ENCODE measurements at places on chromosomes 5 and 9.
A peak's percentile ranks its signal among the peaks of the same experiment; 100 is the strongest.

DNA sequence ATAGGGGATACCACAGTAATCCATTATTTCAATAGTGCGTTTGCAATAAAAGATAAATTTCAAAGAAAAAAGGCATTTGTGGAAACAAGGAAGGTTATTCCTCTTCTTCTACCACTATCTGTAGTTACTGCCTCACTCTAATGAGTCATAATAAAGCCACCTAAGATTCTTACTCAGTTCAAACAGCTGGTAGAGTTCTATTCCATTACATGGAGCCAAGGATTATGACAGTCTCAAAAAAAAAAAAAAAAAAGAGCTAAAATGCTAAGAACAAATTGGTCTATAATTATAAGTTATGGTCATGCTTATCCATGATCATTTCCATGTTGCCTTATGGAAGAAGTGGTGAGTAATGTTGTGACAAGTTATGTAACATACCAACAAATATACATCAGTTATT, 46.3 kb downstream of the DENND1A start:
- no peak for DNase-seq

DNA sequence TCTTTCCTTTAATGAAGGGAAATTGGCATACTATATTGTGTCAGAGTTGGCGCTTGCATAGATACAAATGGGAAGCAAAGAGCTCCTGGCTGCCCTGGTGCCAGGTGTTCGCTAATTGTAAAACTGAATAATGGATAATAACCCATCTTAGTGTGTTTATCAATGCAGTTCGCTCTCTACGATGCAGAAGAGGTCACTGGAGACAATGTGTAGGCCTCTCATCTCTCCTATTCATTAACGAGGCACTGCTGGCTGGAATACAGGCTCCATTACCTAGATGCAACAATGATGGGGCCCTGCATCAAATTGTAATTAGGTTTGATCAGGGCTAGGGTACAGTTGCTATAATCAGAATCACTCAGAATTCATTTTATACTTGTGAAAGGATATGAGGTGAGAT, 171.0 kb downstream of the RMI1 start:
- no peak for DNase-seq

- no peak for DNase-seq
These were observed 357.3 kb downstream of the SPOCK1 start for GRCh38 chr5:137141779-137142178.

DNA sequence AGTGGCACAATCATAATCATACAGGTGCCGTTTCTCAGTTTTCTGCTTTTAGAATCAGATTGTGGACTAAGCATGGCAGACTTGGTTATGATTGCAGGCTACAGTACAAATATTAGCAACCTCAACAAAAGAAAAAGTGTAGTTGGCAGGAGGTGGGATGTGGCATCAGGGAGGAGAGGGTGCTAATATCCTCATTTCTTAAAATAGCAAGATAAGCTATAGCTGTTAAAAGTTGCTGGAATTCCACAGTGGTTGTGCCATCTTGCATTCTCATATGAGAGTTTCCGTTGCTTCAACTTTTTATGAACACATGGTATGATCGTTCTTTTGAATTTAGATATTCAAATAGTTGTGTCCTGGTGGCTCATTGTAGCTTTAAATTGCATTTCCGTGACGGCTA, 21.4 kb downstream of the PIP5K1B start:
- no peak for DNase-seq

GRCh38 chr5:14268738-14269137, 125.6 kb downstream of the TRIO start:
- no peak for DNase-seq

DNA sequence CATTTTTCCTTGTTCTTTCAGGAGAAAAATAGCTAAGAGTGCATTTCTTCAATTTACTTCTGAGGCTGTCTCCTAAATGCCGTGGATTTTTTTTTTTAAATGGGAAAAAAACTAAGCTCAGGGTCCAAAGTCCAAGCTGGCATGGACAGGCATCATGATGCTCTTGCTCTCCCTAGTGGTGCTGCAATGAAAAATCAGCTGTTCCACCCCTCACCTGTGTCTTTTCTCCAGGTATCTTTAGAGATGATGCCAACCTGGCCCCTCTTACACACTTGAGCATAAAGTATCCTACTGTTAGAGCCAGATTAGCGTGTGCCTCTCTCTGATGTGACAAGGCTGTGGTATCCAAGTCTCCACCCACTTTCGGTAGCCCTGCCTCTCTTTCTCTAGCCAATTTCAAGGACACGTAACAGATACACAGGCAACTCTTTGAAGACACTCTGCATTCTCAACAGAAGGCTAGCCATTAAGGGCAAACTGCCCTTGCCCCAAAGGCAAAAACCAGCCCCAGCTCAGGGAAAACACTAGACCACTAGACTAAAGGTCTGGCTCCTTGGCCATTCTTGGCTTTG, 208.8 kb downstream of the SAXO1 start:
- no peak for DNase-seq

DNA sequence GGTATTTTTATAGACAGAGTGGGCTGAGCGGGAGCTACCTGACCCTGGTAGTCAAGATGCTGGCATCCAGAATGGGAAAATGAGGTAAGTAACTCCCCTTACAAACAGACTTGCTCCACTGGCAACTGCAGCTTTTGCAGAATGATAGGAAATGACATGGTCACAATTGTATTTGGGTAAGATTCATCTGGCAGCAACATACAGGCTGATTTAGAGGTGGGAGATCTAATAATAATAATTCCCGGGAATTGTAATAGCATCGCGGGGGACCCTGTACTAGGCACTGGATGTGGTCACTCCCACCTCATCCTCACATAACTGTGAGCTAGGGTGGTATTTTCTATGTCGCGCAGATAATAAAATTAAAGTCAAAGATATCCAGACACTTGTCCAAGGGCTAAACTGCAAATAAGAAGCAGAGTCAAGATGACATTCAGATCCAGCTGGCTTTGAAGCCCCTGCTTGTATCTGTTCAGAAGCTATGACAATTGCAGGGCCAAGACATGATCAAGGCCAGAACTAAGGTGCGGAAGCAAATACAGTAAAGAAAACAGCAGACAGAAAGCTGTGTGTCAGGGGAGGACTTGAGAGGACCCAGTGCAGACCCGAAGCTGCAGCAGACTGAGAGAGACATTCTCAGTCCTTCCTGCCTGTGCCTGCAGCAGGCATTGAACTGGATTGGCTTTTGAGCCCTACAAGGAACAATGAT, 507.2 kb downstream of the BNC2 start:
- DNase-seq, result no peak

GRCh38 chr5:107863125-107863524, 192.4 kb upstream of the EFNA5 start:
- no peak for DNase-seq

- DNase-seq, result no peak
These were observed 165.9 kb downstream of the ARSB start for GRCh38 chr5:78819166-78819565.

DNA sequence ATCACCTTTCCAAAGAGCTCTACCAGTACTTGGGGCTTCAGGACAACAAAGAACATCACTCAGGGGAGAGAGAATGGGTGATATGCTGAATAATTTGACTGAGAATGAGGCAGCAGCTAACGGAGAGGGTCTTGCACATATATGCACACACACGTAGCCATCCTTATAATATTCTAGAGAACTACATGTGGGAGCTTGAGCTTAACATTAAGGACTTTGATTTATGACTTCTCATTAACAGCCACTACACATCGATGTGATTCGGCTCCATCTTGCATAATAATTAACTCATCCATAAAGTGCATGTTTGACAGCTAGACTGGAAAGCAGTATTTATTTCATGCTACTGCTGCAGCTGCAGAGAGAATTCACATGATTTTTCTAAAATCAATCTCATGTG, 163.4 kb downstream of the RAB3C start:
- no peak for DNase-seq

- peak; percentile 10 for DNase-seq
These were observed 502 bp upstream of the CERCAM start for GRCh38 chr9:128420060-128420650.

- DNase-seq, result no peak
These were observed 1103.5 kb upstream of the DMAC1 start for GRCh38 chr9:8903077-8903476.

DNA sequence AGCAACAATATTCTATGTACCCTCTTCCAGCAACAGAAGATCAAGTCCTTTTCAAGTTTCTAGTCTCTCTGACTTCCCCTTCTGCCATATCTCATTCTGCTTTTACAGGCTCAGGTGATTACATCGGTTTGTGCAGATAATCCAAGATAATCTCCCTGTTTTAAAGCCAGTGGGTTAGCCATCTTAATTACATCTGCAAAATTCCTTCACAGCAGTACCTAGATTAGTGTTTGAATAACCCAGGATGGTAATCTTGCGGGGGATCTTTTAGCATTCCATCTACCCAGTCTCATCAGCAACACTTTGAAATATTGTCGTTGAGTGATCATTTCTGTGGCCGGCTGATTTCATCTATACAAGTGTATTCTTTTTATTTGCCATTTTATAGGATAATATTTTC, 130.2 kb downstream of the GHR start:
- DNase-seq, result no peak

- DNase-seq, result no peak
These were observed 50.9 kb upstream of the HSPB3 start for GRCh38 chr5:54404568-54404967.
